ENCODE measurements at places on chromosomes 3 and 15.

DNA sequence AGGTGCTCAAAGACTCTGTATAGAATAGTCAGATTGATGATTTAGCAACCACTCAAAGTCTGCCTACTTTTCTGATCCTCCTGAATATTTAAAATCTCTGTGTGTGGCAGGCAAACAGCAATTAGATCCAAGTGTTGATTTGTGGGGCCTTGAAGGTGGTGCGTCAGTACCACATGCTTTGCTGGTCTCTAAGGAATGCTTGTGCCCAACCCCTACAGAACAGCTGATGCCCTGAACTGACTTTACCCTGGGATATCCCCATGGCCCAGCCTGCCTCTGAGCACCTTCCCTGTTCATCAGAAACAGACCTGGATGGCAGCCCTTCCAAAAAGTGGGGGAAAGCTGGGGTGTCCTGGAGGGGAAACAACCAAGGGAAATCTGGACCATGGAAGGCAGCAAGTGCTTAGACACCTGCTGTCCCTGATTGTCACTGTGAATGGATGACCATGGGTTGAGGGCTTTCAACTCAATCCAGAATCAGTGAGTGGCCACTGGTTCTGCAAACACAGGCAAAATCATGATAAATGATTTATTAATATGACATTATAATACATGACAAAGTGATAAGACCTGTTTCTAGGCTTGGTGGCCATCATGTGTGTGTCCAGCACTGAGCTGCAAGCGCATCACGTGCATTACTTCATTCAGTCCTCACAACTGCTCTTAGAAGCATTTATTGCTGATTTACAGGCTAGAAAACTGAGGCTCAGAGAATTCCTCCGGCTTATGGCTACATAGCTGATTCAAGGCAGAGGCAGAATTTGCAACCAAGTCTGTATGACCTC, 76.1 kb upstream of the TPM1 start:
- no peaks in the 10 kb centered on the region for H3K4me1 ChIP-seq
- no peak overlapping the region for H3K4me3 ChIP-seq
- no peak overlapping the region for H3K27ac ChIP-seq
- no peaks in the 10 kb centered on the region for H3K36me3 ChIP-seq

DNA sequence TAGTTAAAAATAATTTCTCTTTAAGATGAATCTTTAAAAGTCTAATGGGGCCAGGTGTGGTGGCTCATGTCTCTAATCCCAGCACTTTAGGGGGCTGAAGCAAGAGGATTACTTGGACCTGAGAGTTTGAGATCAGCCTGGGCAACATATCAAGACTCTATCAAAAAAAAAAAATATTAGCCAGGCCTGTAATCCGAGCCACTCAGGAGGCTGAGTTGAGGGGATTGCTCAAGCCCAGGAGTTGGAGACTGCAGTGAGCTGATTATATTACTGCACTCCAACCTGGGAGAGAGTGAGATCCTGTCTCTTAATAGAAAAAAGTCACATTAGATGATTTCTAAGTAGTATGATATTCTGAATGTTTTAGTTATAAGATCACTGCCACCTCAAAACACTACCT, 322.0 kb upstream of the MANF start:
- no peaks in the 10 kb centered on the region for H3K27me3 ChIP-seq
- no peak for DNase-seq
- H3K27ac ChIP-seq: no peak overlapping the region
- no peaks in the 10 kb centered on the region for H3K36me3 ChIP-seq
- H3K4me1 ChIP-seq: peaks cover 1% of the 10 kb centered on the region

DNA sequence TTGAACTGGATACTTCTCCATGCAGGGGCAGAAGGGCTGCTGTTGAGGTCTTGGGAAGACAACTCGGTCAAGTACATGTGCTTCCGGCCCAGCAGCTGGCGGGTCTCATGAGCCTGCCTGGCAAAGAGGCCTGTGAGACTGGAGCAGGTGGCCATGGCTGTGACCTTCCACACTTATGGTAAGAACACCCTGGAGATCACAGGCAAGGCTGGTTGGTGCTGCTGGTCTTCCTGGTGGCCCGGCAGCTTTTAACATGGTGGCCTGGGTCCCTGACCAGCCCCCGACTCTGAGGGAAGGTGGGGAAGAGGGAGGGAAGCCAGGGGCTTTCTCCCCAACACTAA, 15.4 kb downstream of the CHRD start:
- H3K36me3 ChIP-seq: no peaks in the 10 kb centered on the region
- H3K27me3 ChIP-seq: peaks cover 2% of the 10 kb centered on the region
- peak; percentile 47 for DNase-seq
- peaks cover 5% of the 10 kb centered on the region for H3K4me1 ChIP-seq
- H3K27ac ChIP-seq: no peak overlapping the region

DNA sequence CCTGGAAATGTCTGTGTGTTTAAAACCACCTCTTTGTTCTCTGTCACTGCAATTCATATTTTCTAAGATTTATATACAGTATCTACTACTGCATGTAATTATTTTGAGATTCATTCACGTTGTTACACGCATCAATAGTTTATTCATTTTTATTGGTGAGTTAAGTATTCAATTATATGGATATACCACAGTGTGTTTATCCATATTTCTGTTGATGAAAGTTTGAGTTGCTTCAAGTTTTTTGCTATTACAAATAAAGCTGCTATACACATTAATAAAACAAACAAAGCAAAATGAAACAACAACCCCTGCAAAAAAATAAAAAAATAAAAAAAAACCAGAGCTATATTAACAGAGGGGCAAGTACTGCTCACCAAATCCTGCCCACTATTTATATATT, 122.3 kb downstream of the NR2E3 start:
- no peak for DNase-seq
- no peaks in the 10 kb centered on the region for H3K4me1 ChIP-seq
- H3K27me3 ChIP-seq: no peaks in the 10 kb centered on the region
- H3K27ac ChIP-seq: no peak overlapping the region

DNA sequence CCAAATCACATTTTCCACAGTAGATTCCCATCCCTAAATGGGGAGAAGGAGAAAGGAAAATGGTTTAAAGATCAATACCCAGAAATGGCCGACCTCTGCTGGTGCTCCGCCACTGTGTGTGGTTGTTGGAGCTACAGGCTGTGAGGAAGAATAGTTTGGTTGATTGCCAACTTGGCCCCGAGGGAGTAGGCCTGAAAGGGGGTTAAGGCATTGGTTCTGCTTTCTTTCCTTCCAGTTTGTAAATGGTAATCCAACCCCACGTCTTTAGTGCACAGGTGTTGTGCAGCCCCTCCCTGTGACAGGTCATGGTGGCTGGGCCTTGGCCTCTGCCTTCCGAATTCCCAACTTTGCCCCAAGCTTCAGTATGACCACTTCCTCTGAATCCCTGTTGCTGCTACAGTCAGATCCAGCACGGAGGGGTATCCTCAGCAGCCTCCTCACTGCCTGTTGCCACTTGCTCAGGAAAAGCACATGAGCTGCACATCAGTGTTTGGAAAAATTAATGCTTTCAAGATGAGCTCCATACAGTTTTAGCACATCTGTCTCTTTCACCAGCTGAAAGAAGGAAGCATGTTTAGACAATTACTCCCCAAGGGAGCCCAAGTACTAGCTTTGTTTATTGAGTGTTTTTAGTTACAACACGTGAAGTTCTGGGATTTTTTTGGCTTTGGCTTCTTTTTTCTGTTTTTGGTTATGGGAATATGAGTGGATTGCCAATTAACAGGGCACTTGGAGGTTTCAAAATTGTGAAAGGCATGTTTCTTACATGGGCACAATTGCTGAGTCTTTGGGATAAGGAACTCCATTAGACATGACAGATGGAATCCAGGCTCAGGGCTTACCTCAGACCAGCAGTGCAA, 92.3 kb upstream of the ROPN1 start:
- peaks cover 21% of the 10 kb centered on the region for H3K27me3 ChIP-seq
- H3K4me1 ChIP-seq: peaks cover 78% of the 10 kb centered on the region
- H3K36me3 ChIP-seq: peaks cover 5% of the 10 kb centered on the region
- H3K4me3 ChIP-seq: peak overlapping the region; percentile 43
- peak; percentile 52 for DNase-seq
